Subcutaneous adipose tissue (tissue), 4 donors: ENCODE measurements at places on chromosomes 11 and 22. TPM values are rescaled to one million over a fixed set of nuclear protein-coding genes. Genes with fewer than 3 reads are reported as not detected.

Gene APOL6
- 64.1 TPM for total RNA-seq

Gene ZNF280B
- 0.68 TPM for total RNA-seq

Gene OR8D1
- not detected for total RNA-seq

Gene RIMBP3C
- total RNA-seq: not detected

Gene OR10G4
- not detected for total RNA-seq

Gene PVALB
- total RNA-seq: not detected

Gene SLCO2B1
- 81.0 TPM for total RNA-seq

Gene MMP27
- total RNA-seq: not detected

Gene CECR2
- 1.7 TPM for total RNA-seq

Gene CRYBB2
- total RNA-seq: not detected

Gene SUSD2
- total RNA-seq: 1.9 TPM

Gene CHST1
- total RNA-seq: 1.1 TPM

Gene FAM180B
- total RNA-seq: 0.82 TPM

Gene ANGPTL5
- 4.2 TPM for total RNA-seq

Gene ART1
- not detected for total RNA-seq

Gene DEUP1
- not detected for total RNA-seq

Gene MS4A7
- 47.3 TPM for total RNA-seq

Gene IGF2
- 32.8 TPM for total RNA-seq

Gene C1QTNF4
- 2.6 TPM for total RNA-seq

Gene VWCE
- 3.9 TPM for total RNA-seq

Gene MPZL3
- 3.7 TPM for total RNA-seq

Gene TP53I11
- 29.6 TPM for total RNA-seq

Gene MMP10
- not detected for total RNA-seq

Gene DGAT2
- total RNA-seq: 65.1 TPM

Gene CCDC89
- 0.49 TPM for total RNA-seq

Gene KDM4D
- total RNA-seq: 0.88 TPM

Gene EHF
- 0.94 TPM for total RNA-seq

Gene TOP3B
- total RNA-seq: 26.9 TPM

Gene SEPTIN5
- 8.3 TPM for total RNA-seq

Gene OR10A2
- not detected for total RNA-seq

Gene SCGB2A2
- not detected for total RNA-seq
